Posterior vena cava (tissue), 2 donors: ENCODE measurements at places on chromosomes 5 and 9. TPM values are rescaled to one million over a fixed set of nuclear protein-coding genes. Genes with fewer than 3 reads are reported as not detected.
A peak's percentile ranks its signal among the peaks of the same experiment; 100 is the strongest.

GRCh38 chr5:15957124-15957523, 222.5 kb downstream of the MARCHF11 start:
- no peak for DNase-seq

DNA sequence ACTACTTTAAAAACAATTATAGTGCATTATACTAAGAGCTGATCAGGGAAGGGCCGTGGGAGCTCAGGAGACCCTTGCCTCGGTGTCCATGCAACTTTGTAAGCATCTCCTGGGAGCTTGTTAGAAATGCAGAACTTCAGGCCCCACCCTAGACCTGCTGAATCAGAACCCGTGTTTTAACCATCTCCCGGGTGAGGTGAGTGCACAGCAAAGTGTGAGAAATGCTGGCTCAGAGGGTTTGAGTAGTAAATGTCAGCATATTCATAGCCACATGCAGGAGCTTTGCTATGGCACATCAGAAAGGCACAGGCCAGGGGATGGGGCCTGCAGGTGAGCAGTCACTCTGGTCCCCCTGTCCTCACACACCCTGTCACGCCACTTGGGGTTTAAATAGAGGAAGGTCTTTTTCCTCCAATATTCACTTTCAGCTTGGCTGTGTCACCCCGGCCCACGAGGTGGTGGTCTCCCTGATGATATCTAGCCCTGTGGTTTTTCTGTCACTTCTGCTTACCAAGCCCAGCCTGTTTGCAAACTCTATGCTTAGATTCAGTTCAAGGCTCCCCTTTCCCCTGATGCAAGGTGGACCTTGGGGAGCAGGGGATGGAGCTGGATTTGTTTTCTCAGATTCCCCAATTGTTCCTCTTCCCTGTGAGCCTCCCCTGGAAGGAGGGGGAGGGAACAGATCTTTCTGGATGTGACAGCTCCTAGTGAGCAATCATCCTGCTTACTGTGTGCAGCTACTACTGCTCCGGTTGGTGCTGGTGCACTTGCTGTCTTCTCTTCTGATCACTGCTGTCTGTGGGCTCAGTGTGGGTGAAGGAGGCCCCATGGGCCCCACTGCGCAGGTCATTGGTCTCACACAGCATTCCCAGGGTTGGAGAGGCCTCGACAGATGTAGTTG, 51.8 kb upstream of the TGFBR1 start:
- DNase-seq: no peak

- no peak for DNase-seq
These were observed 1070.0 kb downstream of the CDH12 start for GRCh38 chr5:21783074-21783679.

GRCh38 chr9:110971234-110971633, 67.0 kb downstream of the LPAR1 start:
- DNase-seq: no peak

DNA sequence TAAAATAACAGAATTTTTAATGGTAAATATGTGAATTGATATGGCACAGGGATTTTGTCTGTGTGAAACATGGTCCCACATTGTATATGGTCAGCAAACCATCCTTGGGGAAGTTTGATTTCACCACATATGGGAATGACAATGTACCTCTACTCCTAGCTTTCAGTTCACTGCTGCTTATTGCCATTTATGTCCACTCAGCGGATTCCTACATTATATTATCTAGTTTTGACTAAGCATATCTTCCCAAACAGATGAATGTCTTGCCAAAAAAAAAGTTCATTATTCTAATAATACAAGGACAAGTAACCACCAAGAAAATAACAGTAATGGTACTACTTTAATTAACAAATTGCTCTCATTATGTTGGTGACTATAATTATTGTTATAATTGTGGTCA, 1521.6 kb downstream of the MAT2B start:
- DNase-seq: no peak

DNA sequence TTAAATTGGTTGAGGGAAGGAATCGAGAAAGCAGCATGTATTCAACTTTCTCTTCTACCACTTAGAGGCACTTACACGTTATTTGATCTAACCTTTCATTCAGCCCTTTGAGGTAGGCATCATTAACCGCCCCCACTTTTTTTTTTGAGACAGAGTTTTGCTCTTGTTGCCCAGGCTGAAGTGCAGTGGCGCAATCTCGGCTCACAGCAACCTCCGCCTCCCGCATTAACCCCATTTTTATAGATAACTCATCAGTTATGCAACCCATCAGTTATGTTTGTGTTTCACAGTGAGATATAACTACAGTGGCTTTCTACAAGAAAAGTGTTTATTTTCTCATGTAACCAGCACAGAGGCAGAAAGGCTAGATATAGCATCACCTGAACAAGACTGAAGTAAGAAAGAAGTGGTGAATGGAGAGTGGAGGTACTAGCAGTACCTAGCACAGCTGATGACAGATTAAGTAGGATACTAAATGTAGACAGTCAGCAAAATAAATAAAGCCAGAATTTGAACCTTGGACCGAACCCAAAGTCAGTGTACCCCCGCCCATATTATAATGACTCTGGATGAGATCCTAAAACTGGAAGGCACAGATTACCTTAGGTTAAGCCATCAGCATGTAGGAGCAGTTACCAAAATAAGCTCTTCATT, 91.2 kb downstream of the PJA2 start:
- no peak for DNase-seq

- no peak for DNase-seq
These were observed 27.6 kb downstream of the DIMT1 start for GRCh38 chr5:62376064-62376463.

DNA sequence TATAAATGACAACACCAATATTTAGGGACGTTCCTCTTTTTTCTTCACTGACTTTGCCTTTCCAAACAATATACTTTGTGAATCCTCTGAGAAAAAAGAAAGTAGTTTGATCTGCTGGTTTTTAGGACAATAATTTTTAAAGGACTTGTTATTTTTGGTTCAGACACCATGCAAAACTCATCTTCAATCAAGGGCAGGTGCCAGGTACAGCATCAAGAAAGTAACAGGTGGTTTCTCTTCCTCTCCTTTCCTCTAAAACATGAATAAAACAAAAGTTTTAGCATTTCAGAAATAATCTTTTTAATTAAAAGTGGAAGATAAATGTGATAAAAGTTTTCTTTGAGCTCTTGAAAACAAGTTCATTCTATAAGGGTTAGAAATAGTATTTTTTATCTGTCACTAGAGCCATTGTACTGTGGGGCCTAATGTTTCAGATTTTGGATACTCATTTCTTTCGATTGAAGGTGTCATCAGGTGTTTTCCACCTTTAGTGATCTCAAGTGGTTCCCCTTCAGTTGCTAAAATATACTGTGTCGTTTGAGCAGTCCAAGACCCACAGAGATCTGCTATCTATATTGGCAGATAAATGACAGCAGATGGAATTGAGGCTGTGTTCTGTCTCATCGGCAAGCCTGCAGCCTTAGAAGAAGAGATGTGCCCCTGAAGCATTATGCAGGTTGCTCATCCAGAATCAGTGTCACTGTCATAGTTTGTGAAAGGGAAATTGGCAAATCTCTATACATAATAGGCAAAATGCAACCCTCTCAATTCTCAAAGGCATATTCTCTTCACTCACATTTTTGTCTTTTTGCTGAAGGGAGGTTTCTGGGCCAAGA, 499.7 kb downstream of the PDE4D start:
- no peak for DNase-seq

GRCh38 chr9:112443200-112443599, 43.4 kb upstream of the KIAA1958 start:
- DNase-seq: no peak

- no peak for DNase-seq
These were observed 42.7 kb downstream of the UGCG start for GRCh38 chr9:111939322-111939721.

DNA sequence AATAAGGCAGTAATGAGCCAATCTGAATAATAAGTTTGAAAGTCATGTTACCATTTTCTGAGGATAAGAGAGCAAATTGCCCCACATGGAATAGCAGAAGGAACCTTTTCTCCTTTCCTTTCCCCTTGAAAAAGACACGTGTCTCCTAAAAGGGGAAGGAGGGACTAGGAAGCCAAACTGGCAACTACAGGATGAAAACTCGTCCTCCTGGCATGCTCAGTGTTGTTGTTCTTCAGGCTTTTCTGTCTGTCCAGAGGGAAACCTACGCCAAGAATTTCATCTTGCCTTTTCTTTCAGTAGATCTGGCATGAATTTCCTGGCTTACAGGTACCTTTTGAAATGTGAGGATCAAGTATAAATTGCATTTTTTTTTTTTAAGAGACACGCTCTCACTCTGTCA, 355.9 kb upstream of the TLE4 start:
- DNase-seq: no peak

DNA sequence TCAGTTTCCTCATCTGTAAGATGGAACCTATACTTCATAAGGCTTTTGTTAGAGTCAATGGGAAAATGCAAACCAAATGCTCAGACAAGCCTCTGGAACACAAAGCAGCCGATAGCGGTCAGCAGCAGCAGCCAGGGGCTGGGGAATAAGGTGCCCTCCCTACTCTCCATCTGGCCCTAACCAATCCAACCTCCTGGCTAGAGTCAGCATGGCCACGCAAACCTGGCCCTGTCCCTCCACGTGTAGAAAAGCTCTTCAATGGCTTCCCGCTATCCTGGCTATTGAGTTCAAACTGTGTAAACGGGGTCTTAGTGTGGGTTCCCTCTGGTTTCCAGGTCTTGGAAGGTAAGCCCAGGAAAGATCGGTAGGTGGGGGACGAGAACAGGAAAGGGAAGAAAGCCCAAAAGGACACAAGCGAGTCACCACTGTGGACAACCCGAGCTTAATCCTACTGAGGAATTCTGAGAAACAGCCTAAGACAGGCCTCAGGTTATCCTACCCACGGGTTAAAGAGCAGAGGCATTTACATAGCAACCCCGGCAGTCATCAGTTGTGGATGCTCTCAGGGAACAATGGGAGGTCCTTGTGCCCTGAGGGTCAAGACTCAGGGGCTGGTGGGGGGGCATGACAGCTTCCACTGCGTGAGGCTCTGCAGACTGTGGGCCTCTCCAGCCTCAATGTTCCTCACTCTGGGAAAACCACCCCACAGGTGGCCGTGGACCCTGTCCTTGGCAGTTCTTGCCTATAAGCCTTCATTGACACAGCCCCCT, 30.9 kb downstream of the FABP6 start:
- peak; percentile 58 for DNase-seq

DNA sequence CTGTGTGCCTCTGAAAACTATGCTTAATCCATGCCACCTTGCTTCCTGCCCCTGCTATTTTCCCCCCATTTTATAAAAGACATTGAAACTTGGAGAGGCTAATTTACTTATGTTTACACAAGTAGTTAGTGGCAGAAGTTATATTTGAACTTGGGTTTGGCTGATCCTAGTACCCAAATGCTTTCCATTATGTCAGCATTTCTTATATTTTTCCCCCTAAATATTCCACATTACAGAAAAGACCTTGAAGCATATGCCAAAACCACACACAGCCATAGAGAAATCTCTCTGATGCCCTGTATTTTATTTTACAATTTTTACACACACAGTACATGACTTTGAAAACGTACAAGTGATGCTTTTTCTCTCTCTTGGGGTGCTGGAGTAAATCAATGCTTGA, 11.2 kb downstream of the C1QTNF2 start:
- no peak for DNase-seq

DNA sequence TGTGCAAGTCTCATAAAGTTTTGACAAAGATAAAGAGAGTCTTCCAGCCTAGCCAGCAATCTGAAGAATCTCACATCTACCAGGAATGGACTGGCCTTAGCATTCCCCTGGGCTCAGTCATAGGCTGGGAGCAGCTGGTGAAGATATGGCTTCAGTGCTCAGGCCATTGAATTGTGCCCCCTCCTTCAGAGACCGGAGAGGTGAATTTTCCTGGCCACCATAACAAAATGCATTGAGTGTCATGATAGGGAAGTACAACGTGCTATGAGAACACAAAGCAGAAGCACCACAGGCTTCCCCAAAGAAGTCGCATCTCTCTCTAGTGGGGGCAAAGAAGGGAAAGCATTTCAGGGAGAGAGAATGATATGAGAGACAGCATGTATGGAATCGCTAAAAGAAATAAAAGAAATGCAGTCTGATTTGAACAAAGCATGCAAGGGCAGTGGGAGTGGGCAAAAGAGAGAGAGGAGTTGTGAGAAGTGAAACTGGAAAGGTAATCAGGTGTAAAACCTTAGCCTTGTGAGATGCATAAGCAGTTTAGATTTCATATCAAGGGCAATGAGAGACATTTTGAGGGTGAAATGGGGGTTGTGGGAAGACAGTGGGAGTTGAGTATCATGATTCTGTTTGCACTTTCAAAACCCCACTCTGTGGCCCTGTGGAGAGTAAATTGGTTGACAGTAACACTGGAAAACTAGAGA, 57.1 kb upstream of the NMUR2 start:
- DNase-seq: no peak

SPOUT1 gene
- total RNA-seq: 24.8 TPM

ADCY2 gene
- total RNA-seq: 15.1 TPM

SEMA5A gene
- 34.1 TPM for total RNA-seq

MAPKAP1 gene
- total RNA-seq: 56.1 TPM

LRRC19 gene
- total RNA-seq: not detected

RLN2 gene
- total RNA-seq: not detected
